ENCODE measurements at places on chromosomes 7 and 10.

GRCh38 chr7:81769891-81770727 is at the start of gene HGF:
Gene HGF (minus strand): TSS chr7:81770047. CDS start chr7:81769971, 76 bp downstream.
- peak; percentile 87 for DNase-seq

- DNase-seq: peak; percentile 79
Observed at GRCh38 chr10:89296220-89296648, 5.6 kb upstream of the IFIT2 start.

GRCh38 chr7:5776894-5777660 is 4.4 kb downstream of the RNF216 start:
- DNase-seq: no peak

- peak; percentile 73 for DNase-seq
Observed at GRCh38 chr7:152760854-152761748, 1.5 kb downstream of the ACTR3B start.

DNA sequence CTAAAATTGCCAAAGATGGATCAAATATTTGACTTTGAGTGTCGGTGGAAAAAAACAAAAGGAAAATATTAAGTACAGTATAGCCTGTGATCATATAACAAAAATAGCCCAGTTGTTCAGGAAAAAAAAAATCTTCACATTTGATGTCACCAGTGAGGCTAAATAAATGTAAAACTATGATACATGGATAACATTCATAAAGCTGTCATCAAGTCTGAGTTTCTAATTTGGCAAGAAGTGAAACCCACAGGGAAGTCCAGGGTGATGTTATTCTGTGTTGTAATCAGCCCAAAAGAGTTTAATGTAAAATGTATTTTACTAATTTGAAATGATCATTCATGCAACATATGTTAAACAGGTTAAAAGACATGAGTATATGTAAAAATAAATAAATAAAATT is 908.0 kb downstream of the PCDH15 start:
- no peak for DNase-seq

GRCh38 chr10:92074126-92074887 is 150.7 kb downstream of the BTAF1 start:
- DNase-seq: peak; percentile 6

DNA sequence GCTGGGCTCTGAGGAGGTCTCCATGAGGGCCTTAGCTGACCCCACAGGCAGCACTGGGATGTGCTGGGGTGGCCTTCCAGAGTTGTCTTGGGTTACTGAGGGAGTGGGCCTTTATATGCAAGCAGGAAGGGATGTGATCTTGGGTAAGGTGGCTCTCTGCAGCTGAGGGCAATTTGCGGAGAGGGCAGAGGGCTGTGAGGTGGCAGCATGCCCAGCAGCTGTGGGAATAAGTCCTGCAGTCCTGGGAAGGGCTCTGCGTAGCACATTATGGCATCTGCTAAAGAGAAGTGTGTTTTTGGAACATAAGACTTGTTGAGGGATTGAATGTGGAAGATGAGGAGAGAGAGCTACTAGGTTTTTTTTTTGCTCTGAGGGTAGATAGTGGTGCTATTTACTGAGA is 99.6 kb upstream of the KMT2E start:
- DNase-seq: no peak

GRCh38 chr10:15719899-15720634 is at the start of gene ITGA8:
Gene ITGA8 (minus strand): TSS chr10:15719922. CDS start chr10:15719771, 151 bp downstream.
- DNase-seq: no peak

GRCh38 chr10:105192861-105193260 is 551.8 kb downstream of the SORCS3 start:
- no peak for DNase-seq

DNA sequence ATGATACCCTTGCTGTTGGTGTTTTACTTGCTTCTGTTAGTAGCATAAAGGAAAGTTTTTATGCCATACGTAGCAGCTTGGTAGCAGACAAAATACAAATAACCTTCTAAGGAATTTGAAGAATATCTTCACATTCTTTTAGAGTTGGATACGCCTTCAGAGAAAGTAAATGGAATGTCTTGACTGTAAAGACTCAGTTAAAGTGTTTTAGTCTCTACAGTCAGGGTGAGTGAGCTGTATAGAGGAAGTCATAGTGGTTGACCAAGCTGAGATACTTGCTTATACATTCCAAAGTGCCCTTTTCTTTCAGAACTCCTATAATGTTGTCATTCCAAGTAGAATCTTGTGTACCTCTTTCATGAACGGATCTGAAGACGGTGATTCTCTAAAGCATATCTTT is 37.7 kb downstream of the RABGEF1 start:
- DNase-seq: peak; percentile 65

DNA sequence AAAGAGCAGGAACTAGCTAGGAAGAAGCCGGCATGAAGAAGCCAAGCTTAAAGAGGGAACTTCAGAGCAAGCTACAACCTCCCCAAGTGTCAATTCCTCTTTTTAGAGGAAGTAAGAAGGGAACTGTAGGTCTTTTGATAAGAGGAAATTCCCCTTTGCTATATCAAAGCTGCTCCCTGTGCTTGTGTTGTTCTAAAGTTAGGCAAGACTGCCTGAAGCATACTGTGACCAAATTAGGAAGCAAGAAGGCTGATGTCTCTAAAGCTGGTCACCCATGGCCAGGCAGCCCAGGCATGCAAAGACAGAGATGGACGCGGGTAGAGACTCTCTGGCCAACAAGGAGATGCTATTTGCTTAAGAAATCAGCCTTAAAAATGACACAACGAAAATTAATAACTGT is 87.9 kb downstream of the RNF216 start:
- peak; percentile 76 for DNase-seq

DNA sequence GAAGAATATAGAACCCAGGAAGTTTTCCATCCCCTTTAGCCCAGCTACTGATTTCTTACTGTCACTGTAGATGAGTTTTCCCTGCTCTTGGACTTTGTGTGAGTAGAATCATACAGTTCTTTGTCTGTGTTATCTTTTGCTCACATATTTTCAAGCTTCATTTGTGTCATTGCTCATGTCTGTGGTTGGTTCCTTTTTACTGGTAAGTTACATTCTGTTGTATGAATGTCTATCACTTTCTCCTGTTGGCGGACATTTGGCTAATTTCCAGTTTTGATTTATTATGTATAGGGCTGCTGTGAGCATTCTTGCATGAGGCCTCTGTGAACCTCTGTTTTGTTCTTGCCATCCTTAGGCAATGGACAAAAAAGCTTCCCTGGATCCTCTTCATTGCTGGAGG is 5.3 kb downstream of the GLRX3 start:
- peak; percentile 36 for DNase-seq

DNA sequence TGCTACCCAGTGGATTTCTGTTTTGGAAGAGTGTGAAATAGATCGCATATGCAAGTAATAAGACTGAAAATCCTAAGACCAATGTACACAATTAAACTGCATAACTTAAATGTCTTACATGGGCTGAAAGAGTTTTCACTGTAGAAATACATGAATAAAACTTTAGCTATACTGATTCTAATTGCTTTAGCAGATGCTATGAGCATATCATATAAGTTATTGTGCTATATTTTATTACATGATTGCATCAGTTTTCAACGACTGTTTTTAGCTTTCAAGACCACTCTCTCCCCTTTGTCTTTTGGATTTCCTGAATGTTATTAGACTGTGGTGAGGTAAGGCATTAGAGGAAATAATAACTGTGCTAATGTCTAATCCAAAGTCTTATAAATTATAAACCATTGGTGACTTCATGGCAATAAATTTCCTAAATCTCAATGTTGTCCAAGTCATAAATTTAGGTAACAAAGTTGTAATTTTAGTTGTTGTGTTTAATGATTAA is 124.5 kb downstream of the SEMA3A start:
- no peak for DNase-seq

- peak; percentile 66 for DNase-seq
Observed at GRCh38 chr10:33484787-33485186, 150.3 kb upstream of the NRP1 start.

- peak; percentile 61 for DNase-seq
Observed at GRCh38 chr7:43666938-43667337, 62.4 kb downstream of the COA1 start.

DNA sequence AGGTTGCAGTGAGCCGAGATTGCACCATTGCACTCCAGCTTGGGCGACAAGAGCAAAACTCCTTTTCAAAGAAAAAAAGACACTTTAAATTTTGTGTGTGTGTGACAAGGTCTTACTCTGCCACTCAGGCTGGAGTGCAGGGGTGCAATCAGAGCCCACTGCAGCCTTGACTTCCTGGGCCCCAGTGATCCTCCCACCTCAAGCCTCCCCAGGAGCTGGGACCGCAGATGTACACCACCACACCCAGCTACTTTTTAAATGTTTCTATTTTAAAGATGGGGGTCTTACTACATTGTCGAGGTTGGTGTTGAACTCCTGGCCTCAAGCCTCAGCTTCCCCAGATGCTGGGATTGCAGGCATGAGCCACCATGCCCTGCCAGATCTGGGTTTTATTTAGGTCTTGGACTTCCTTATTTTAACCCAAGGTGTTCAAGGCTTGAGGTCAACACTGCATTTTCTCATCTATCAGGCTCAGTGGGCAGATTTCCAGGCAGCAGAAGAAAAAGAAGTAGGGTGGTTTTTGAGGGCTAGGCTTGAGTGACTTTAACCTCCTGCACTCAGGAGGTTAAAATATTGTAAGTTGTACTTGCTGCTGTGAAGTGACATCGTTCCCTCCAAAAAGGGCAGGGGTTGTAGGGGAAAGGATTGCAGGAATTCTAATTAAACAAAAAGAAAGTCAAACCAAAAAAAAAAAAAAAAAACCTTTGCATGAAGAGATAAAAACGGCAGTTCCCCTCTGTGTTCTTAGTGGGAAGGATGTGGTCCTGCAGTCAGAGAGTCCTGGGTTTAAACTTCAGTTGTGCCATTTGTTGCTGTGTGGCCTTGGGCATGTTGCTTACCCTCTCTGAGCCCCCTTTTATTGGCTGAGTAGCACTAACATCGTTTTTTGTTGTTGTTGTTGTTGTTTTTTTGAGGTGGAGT is 71.5 kb downstream of the CARD11 start:
- no peak for DNase-seq

- DNase-seq: no peak
Observed at GRCh38 chr10:96285331-96285752, 14.0 kb upstream of the BLNK start.

GRCh38 chr10:105974803-105975456 is 1189.6 kb downstream of the SORCS1 start:
- DNase-seq: peak; percentile 1

DNA sequence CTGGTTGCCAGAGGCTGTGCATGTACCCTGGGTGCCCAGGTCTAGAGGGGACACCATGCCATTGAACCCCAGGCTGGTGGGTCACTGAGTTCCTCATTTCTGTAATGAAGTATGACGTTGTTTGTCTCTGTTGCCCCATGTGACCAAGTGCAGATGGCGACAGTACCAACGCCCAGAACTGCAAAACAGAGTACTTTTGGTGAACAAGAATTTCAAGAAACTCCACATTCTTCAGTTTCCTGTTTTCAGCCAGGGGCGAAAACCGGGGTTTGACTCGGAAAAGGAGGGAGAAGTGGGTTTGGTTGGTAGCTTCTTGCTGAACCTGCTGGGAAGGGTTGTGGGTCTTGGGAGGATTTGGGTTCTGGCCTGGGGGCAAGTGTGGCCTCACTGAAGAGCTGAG is 18.2 kb downstream of the CYP17A1 start:
- no peak for DNase-seq

DNA sequence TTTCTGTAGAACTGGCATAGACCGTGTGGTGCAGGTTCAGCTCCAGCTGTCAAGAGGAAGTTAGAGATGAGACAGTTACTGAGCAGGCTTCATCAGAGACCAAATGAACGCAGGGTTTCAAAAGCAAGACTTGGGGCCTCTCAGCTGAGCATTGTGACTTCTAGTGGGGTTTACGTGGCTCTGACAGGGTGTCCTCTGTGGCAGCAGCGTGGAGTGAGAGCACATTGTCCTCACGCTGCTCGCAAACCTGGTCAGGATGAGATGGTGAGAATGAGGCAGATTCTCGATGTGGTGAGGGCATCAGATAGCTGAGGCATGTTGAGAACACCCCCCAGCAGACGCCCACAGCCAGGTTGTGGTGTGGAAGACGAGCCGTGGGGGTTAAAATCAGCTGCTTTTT is 126.0 kb downstream of the DNAJB6 start:
- no peak for DNase-seq

DNA sequence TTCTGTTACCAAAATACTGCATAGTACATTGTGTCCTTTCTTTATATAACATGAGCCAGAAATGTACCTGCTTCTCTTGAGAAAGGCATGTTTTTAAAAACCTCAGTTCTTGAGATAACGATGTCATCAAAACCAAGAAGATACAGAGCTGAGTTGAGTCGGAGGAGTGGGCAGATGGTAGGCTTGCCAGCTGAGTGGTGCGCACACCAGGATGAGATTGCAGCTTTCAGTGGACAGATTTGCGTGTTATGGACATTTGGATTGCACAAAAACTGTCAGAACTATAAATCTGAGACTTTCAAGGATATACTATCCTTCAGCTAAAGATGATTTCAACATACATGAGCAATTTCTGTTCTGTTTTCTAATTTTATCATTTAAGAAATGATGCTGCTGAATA is 25.0 kb downstream of the PRKAR2B start:
- no peak for DNase-seq

DNA sequence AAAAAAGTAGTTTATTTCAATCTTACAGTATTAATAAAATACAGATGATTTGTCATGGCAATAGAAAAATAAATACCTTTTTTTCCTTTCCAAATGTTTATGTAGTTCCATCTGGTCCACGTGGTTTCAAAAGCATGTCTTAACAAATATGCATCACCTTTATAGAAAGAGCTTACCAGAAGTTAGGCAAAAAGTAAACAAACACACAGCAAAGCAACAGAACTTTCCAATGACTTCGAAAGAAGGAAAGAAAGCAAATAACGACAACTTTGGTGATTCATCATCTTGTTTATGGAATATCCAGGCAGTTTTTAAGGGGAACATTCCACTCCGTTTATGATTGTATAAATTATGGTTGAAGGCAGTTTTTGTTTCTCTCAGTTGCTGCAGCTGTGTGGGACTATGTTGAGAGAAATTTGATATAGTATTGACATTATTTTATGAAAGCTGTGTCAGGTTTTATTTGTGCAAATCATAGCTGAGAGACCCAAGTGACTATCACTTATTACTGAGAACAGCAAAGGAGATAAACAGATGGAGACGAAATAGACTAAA is 203.1 kb downstream of the CDC14C start:
- DNase-seq: no peak

- DNase-seq: peak; percentile 62
Observed at GRCh38 chr10:72466018-72466417, 111.3 kb upstream of the DNAJB12 start.

DNA sequence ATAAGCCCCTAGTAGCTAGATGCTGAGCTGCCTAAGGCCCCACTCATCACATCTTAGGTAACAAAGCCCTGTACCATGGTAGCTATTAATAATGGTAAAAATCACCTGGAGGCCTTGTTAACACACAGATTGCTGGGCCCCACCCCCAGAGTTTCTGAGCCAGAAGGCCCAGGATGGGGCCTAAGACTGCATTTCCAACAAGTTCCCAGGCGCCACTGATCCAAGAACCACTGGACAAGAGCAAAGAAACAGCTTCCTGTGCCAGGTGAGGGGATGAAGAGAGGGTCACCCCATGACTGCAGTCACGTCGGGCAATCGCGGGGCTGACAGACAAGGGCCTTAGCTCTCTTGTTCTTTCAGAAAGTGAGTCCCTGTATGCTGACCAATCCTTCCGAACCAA is 46.8 kb downstream of the ACSM6 start:
- DNase-seq: no peak

GRCh38 chr7:50331564-50332208 is 27.2 kb downstream of the IKZF1 start:
- DNase-seq: no peak

All from IMR-90 (cell line).